ENCODE measurements at places on chromosomes 3 and 15. TPM values are rescaled to one million over a fixed set of nuclear protein-coding genes. Genes with fewer than 3 reads are reported as not detected.

GPR149 gene
- not detected for polyA plus RNA-seq

SSUH2 gene
- not detected for polyA plus RNA-seq

RASL12 gene
- polyA plus RNA-seq = not detected

BUB1B gene
- not detected for polyA plus RNA-seq

TEX9 gene
- polyA plus RNA-seq = not detected

C15orf62 gene
- not detected for polyA plus RNA-seq

MSL2 gene
- polyA plus RNA-seq = 38.7 TPM

DNA sequence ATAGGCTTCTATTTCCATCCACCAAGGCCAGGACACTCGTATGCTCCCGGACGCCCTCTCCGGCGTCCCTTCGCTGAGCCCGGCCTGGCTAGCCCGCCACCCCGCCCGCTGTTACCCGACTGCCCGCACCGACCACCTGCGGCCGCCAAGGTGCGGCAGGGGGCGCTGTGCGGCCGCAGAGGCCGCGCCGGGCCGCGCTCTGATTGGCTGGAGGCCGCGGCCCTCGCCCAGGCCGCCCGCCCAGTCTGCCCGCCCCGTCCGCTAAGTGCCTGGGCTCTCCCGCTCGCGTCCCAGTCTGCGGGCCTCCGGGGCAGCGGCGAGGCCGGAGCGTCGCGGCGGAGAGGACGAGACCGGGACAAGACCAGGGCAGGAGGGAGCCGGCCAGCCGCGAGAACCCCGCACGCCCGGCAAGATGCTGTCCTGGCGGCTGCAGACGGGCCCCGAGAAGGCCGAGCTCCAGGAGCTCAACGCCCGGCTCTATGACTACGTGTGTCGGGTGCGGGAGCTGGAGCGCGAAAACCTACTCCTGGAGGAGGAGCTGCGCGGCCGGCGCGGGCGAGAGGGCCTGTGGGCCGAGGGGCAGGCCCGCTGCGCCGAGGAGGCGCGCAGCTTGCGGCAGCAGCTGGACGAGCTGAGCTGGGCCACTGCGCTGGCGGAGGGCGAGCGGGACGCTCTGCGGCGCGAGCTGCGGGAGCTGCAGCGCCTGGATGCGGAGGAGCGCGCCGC is at the start of gene SYNM:
Gene SYNM (plus strand): TSS at position 293 of the 726 bp plus-strand sequence. CDS start 120 bp downstream, at position 413.
- no peaks in the 10 kb centered on the region for H3K4me1 ChIP-seq
- H3K4me3 ChIP-seq = no peak within 1 kb of the TSS
- peak; percentile 2 for DNase-seq
- no peak within 1 kb of the TSS for H3K27ac ChIP-seq
- H3K27me3 ChIP-seq = peaks cover 15% of the 10 kb centered on the region
- H3K36me3 ChIP-seq = no peaks in the 10 kb centered on the region

DNA sequence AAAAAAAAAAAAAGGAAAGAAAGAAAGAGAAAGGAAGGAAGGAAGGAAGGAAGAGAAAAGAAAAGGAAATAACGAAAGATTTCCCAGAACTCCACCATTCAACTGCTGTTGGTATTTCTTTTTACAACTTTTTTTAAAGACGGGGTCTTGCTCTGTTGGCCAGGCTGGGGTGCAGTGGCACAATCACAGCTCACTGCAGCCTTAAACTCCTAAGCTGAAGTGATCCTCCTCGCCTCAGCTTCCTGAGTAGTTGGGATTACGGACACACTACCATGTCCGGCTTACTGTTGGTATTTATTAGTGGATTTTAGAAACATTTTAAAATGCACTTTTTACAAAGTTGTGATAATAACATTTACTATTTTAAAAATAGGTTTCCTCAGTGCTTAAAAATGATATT is 15.0 kb upstream of the USP3 start:
- no peak for DNase-seq
- no peaks in the 10 kb centered on the region for H3K36me3 ChIP-seq
- no peaks in the 10 kb centered on the region for H3K27me3 ChIP-seq
- H3K4me1 ChIP-seq = peaks cover 26% of the 10 kb centered on the region

DNA sequence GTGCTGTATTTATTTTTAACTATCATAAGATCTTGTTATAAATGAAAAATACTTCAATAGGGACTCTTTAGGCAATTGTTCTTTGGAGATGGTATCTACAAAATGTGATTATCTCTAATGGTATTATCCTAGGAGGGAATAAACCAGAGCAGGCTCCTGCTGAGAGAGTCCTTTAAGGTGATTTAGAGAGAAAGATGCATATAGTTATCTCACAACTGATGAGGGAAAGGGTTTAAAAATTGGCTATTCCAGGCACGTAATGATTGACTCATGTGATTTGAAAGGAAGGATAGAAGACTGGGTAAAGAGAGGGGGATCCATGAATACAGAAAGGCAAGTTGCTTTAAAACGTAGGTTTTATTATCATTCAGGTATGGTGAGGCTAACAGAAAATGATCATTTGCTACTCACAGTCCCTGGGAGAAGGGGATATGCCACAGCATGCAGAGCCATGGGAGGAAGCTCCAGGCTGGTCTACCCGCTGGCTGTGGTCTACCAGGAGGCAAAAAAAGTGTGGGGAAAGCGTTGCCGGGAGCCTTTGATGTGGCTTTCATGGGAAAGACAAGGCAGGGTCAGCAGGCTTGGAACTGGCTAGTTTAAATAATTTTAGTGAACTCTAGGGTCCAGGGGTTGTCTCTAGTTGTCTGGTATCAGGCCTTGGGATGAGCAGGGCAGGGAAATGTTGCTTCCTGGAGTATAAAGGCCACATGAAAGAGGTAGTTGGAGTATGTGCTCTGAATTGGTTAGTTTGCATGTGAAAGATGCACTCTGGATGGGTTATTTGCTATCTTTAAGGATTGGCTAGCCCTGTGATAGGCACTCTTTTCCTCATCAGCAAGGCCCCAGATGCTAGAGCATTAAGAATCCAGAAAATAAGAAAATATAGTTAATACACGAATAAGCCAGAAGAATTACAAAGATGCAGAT is 798.4 kb upstream of the GRM7 start:
- DNase-seq = no peak
- H3K27me3 ChIP-seq = no peaks in the 10 kb centered on the region
- no peaks in the 10 kb centered on the region for H3K4me1 ChIP-seq
- no peaks in the 10 kb centered on the region for H3K36me3 ChIP-seq
- H3K27ac ChIP-seq = no peak overlapping the region

DNA sequence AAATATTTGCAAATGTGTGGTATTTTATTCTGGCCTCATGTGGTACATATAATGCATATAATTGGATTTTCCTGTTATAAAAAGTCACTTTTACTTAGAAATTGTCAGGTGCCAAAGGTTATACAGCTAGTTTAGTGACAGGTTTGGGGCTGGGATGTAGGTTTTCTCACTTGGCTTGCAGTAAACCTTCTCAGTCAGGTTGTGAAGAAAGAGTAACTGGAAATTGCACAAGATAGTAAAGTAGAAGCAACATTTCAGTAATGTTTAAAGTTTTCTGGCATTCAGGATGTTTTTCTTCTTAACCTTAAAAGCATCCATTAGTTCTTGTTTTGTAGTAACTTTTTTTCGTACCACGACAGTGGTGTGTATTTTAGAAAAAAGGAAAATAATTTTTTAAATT is 53.9 kb downstream of the MEF2A start:
- H3K27me3 ChIP-seq = no peaks in the 10 kb centered on the region
- peaks cover 5% of the 10 kb centered on the region for H3K4me1 ChIP-seq
- H3K27ac ChIP-seq = no peak overlapping the region
- no peak for DNase-seq

DNA sequence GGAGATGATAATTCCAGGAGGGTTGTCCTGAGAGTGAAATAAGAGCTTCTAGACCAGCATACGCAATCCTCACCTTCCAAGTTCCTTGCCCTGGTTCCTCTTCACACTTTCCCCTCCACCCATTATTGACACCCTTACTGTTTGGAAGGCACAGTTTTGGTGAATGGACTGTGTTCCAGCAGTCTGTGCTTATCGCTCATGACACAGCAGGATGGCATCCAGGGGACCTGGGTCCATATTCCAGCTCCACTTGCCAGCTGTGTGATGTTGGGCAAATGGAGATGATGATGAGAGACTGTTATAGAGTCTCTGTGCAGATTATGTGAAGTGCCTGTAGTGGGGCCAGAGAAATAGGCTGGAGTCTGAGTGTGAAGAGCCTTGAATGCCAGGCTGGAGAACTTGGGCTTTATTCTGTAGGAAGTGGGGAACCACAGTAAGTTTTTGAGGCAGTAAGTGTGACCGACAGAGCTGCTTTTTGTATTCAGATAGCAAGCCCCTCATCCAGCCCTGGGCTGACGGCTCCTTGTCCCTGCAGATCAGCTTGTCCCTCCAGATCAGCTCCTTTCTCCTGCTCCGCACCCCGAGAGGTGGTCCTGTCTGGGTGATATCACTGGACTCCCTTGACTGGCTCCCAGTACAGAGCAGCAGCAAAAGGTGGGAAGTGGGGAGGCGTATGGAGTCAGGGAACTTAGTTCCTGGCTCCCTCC is 8.1 kb downstream of the KBTBD13 start:
- H3K36me3 ChIP-seq = no peaks in the 10 kb centered on the region
- H3K27me3 ChIP-seq = peaks cover 6% of the 10 kb centered on the region
- no peak overlapping the region for H3K27ac ChIP-seq

- H3K4me3 ChIP-seq = no peak overlapping the region
- no peaks in the 10 kb centered on the region for H3K27me3 ChIP-seq
- no peaks in the 10 kb centered on the region for H3K4me1 ChIP-seq
- no peak for DNase-seq
Observed at GRCh38 chr3:105065895-105066839, 300.5 kb upstream of the ALCAM start.

GRCh38 chr3:32869513-32870047 is 51.8 kb downstream of the TRIM71 start:
- no peak overlapping the region for H3K27ac ChIP-seq
- no peaks in the 10 kb centered on the region for H3K4me1 ChIP-seq
- no peaks in the 10 kb centered on the region for H3K27me3 ChIP-seq
- DNase-seq = no peak
- no peak overlapping the region for H3K4me3 ChIP-seq

DNA sequence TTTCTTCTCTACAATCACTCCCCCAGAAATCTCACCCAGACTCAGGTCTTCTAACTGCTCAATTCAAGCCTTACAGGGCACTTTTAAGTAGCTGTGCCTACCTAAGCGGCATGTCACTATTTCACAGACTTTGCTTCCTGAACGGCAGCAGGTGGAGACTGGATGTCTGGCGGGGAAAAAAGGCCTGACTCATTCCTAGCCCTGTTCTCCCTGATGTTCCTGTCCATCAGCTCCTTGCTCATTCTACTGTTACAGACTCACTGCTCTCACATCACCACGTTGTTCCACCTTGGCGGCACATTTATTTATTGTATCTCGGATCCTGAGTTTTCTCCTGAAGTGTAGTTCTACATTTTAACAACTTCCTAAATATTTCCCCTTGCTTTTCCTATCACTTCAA is 52.6 kb upstream of the ATP11B start:
- no peak overlapping the region for H3K27ac ChIP-seq
- H3K27me3 ChIP-seq = peaks cover 2% of the 10 kb centered on the region
- H3K4me3 ChIP-seq = no peak overlapping the region
- H3K36me3 ChIP-seq = no peaks in the 10 kb centered on the region
- no peaks in the 10 kb centered on the region for H3K4me1 ChIP-seq

GRCh38 chr3:159233734-159234133 is 431.9 kb downstream of the MFSD1 start:
- no peak overlapping the region for H3K4me3 ChIP-seq
- H3K36me3 ChIP-seq = no peaks in the 10 kb centered on the region
- no peaks in the 10 kb centered on the region for H3K27me3 ChIP-seq

DNA sequence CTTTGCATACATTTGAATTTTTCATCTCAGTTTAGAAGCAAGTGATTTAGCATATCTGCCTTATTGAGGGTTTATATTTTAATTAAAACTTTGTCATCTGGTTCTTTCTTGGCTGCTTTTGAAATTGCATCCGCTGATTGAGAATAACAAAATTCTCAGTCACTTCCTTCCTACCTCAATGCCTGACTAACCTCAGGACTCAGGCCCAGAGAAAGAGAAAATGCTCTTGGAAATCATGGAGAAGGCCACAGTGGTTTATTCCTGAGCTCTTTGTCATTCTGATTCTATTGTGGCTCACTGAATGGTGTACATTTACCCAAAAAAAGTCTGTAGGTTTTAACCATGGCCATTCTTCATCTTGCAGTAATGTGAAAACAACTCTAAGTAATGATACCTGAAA is 533.9 kb downstream of the TBL1XR1 start:
- no peak overlapping the region for H3K4me3 ChIP-seq
- H3K27me3 ChIP-seq = no peaks in the 10 kb centered on the region
- H3K36me3 ChIP-seq = no peaks in the 10 kb centered on the region
- DNase-seq = no peak
- H3K4me1 ChIP-seq = no peaks in the 10 kb centered on the region

DNA sequence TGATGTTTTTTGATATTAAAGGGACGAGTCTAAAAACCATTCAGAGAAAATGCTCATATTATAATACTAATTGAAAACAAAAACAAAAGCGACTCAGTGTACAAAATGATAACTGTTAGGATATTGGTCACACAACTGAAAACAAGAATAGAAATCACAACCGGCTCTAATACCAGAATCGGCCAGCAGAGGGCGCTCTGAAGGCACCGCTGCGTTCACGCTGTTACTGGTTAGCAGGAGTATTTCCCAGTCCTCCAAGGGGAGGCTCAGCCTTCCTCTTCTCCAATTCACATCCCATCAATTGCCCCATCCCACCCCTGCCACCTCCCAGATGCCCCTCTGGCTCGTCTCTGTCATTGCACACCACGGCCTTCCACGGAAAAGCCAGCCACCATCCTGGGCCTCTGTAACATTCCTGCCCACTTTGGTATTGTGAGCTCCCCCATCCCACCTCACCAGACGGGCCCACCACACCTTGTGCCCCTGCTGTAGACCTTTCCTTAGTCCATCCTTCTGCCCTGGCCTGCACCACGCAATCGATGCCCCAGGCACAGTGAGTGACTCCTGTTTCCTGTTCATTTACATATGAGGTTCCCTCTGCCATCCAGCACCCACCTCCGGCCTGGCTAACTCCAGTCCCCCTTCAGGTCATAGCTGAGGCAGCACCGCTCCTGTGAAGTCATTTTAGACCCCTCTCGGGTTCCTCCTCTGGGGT is 8.5 kb downstream of the FAM107A start:
- peaks cover 5% of the 10 kb centered on the region for H3K4me1 ChIP-seq
- no peaks in the 10 kb centered on the region for H3K36me3 ChIP-seq
- peak; percentile 51 for DNase-seq
- H3K4me3 ChIP-seq = no peak overlapping the region

DNA sequence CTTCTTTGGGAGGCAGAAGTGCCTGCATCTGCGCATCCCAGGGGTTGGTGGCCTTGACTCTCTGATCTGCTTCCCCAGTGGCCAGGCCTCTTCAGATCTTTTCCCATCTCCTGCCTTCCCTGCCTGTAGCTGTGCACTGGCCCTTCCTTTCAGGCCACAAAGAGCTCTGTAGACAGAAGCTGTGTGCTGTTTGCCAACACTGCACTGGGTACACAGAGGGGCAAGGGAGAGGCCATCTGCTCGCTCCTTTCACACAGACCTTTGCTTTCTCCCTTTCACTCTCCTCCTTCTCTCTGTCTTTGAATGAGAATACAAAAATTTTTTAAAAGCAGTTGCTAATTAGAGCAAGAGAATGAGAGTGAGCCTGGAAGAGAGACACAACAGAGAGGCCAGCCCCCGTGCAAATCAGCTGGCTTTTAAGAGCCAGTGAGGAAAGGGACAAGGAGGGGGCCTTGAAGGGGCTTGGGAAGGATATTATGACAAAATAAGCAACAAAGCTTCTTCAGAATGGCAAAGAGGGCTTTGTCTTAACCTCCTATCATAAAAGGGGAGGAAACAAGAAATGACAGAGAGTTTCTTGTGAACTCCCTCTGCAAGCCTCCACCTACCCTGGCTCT is 170.9 kb downstream of the EPHB1 start:
- H3K36me3 ChIP-seq = no peaks in the 10 kb centered on the region
- H3K27me3 ChIP-seq = peaks cover 3% of the 10 kb centered on the region
- no peak overlapping the region for H3K4me3 ChIP-seq
- H3K4me1 ChIP-seq = no peaks in the 10 kb centered on the region
- H3K27ac ChIP-seq = no peak overlapping the region

- no peak for DNase-seq
- H3K27me3 ChIP-seq = peaks cover 9% of the 10 kb centered on the region
- no peaks in the 10 kb centered on the region for H3K4me1 ChIP-seq
- H3K4me3 ChIP-seq = no peak overlapping the region
- no peaks in the 10 kb centered on the region for H3K36me3 ChIP-seq
Observed at GRCh38 chr3:62367763-62368195, 5.6 kb downstream of the FEZF2 start.
